ENCODE measurements at places on chromosomes 7 and 10. TPM values are rescaled to one million over a fixed set of nuclear protein-coding genes. Genes with fewer than 3 reads are reported as not detected.

- DNase-seq = no peak
These were observed 68.7 kb downstream of the GTF2IRD1 start for GRCh38 chr7:74522281-74522905.

DNA sequence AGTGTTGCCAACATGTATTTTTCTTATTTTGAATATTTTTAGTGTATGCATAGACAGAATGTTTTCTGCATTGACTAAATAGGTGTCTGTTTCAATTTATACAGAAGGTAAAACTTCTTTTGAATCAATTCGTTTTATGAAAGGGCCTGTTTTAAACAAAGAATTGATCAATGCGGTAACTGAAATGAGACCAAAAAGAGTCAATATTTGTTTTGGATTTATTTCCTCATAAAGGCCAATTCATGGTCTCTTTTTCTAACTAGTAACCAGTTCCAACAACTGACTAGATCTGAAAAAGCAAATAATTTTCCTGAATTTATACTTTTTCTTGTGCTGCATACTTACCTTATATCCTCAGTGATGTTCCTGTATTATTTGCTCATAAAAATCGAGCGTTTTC lies 320.5 kb downstream of the DGKB start:
- no peak for DNase-seq

DNA sequence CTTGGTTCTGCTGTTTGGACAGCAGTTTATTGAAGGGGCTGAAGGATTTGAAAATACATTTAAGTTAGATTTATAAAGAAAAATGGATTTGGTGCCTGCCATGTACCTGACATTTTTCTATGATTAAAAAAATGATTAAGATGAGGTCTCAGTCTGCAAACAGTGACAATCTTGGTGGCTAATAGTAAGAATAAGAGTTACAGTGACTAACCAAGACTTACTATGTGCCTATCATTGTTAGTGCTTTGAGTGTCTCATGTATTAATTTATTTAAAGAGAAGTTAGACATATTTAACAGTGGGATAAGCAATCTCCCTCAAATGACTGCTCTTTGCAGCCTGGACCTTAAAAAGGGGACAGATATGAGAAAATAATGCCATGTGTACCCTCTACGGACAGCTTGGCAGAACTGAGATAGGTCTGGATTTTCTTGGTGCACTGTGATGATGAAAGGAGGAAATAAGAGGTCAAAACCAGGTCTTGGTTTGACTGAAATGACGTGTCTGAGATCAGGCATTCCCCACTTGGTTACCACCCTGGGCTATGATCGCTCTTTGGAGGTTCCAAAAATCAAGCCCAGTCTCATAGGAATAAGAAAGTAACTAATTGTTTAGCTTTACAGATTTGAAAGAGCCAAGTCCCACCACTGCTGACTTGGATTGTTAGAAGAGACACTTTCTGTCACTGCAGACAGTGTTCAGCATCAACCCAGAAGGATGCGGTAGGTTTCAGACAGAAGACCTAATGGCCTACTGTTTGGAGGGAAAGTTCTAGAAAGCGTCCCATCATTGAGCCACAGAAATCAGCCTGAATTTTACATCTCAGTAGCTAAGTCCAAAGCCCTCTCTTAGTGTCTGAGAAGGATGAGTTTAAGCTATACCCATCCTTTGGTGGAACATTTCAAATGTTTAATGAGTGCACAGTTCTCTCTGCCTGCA lies 2.1 kb downstream of the CASP7 start:
- DNase-seq = no peak

- no peak for DNase-seq
These were observed 31.2 kb upstream of the IKZF1 start for GRCh38 chr7:50273301-50273700.

GRCh38 chr7:34096777-34097176 lies 191.4 kb downstream of the BMPER start:
- DNase-seq = no peak

- peak; percentile 39 for DNase-seq
These were observed 111.9 kb downstream of the GALNT17 start for GRCh38 chr7:71243736-71244410.

- DNase-seq = no peak
These were observed 182.0 kb downstream of the CUX1 start for GRCh38 chr7:101999393-101999792.

GRCh38 chr7:80183351-80183750 lies 48.7 kb downstream of the GNAI1 start:
- no peak for DNase-seq

GRCh38 chr10:44755481-44755880 lies 155.7 kb upstream of the TMEM72 start:
- DNase-seq = no peak

DNA sequence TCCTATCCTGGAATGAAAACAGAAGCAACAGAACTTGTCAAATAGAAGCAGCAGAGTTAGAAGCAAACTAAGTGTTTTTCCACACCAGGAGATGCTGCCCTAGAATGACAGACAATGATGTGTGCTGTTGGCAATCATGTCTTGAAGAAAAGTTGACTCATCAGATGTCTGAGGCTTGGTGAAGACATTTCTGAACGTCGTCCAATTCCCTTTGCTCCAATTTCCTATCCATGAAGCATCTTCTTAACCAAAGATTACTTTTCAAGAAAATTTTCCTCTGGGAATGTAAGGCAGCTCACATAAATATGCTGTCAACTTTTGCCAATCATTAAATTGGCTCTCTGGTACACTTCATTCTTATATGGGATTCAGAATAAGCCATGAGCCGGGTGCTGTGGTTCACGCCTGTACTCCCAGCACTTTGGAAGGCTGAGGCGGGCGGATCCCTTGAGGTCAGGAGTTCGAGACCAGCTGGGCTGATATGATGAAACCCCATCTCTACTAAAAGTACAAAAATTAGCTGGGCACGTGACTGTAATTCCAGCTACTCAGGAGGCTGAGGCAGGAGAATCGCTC lies 34.6 kb downstream of the MALSU1 start:
- no peak for DNase-seq

GRCh38 chr7:108454674-108455550 lies 1.3 kb downstream of the NRCAM start:
- DNase-seq = peak; percentile 26

DNA sequence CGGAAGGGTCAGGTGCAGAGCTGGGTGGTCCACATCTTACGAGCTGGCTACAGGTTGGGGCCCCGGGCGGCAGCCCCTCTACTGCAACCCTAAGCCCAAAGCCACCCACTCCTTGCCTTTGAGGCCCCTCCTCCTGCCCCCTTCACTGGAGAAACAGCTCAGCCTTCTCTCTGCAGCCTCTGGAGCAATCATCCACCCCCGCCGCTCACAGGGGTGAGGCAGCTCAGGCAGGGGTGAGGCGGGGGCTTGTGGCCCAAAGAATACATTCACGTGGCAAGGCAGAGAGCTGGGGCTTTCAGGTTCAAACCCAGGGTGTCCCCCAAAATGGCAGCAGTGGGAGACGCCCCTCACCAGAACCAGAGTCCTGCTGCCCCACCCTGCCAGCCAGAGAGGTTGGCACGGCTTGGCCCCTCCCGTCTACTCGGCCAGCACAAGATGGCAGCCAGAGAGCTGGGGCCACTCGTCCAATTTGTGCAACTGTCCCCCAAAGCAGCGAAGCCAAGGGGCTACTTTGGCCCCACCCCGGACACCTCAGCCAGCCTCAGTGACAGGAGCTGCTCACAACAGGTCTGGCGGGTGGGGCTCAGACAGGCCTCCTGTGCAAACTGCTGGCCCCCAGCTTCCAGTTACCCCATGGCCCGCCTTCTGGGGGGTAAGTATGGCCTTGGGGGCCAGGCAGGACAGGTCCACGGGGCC lies 7.2 kb downstream of the GNB2 start:
- no peak for DNase-seq

DNA sequence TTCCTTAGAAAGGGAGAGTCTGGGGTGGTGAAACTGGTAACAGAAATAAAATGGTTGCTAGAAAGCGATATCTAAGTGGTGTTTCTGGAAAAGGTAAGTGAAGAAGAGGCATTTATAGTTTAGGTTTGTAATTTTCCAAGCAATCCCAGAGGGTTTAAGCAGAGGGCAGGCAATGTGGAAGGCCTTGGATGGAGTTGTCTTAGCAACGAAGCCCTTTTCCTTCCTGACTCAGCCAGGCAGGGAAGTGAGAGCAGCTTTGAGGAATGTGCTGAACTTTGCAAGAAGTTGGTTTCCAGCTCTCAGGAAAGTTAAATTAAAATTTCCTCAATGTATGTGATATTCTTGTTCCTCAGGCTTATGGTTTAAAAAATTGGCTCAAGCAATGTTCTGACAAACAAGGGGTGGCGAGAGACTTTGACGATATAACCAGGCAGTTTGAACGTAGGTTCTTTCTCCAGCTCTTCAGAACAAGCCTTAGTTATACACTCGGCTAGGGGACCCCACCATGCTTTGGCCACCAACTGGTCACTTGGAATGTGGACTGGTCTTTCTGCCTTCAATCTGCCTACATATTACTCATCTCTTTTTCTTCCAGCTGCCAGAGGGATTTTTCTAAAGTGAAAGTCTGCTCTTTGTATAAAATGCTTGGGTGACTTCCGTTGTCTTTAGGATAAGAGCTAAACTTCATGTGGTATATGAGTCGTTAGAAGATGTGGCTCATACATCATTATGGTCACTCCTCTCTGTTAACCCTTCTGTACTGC lies 66.9 kb upstream of the SLC25A13 start:
- peak; percentile 12 for DNase-seq

DNA sequence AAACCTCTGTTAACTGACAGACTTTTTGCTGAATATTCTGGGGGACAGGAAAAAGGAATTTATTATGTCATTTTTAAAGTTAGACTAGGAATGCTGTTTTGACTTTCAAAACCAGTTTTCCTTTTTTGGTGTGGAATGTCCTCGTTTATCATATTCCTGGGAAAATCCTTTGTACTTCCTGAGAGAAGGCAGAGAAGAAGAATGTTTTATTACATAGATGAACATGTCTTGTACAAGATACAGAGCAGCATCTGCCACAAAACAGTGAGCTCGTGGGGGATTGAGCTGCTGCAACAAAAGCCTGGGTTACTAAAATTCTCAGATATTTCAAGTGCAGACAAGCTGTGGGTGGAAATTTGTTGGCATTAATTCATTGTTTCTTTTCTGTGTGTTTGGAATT lies 20.2 kb downstream of the MCU start:
- no peak for DNase-seq

- DNase-seq = no peak
These were observed 392.0 kb downstream of the PAXIP1 start for GRCh38 chr7:154610903-154611302.

- no peak for DNase-seq
These were observed 28.7 kb upstream of the RUFY2 start for GRCh38 chr10:68435803-68436202.

DNA sequence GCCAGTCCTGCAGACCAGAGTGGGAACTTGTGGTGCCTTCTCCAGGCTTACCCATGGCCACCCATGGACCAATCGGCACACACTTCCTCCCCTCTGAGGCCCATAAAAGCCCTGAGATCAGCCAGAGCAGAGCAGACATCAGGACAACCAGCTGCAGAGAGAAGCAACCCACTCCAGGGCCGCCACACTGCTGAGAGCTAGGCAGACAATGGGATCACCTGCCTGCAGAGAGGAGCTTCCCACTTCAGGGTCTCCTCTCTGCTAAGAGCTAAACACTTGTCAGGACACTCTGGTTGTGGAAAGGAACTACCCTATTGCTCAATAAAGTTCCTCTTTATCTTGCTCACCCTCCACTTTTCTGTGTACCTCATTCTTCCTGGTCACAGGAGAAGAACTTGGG lies 34.0 kb downstream of the C7orf25 start:
- no peak for DNase-seq

DNA sequence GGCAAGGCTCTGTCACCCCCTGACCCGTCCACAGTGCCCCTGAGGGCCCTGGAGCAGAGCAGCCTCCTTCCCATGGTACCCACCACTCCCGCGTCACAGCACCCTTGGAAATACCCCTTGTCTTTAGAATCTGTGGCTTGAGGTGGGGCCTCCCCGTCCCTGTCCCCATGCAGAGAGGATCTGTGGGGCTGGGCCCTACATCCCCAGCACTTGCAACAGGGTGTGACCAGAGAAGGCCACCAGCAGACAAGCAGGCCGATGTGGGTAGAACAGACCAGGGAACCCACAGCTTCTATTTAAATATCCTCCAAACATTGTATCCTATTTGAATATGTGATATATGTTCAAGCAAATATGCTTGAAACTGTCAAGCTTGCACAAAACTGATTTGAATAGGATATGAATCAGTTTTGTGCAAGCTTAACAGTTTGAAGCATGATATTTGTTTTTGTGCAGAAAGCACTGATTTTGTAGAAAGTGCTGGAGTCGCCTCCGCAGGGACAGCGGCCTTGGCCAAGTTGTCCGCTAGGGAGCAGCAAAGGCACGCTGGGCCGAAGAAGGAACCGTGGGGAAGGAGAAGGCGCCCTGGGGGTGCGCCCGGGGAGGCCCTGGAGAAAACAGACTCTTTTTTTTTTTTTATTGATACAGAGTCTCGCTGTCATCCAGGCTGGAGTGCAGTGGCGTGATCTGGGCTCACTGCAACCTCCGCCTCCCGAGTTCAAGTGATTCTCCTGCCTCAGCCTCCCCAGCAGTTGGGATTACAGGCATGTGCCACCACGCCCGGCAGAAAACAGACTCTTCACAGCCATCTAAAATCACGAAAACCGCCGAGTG lies 2.2 kb downstream of the CFAP46 start:
- DNase-seq = no peak

GRCh38 chr10:124232686-124233545 lies 139.5 kb upstream of the CHST15 start:
- DNase-seq = no peak

- DNase-seq = no peak
These were observed 107.9 kb upstream of the FEZF1 start for GRCh38 chr7:122412441-122412840.

GRCh38 chr7:108724251-108725100 lies 154.8 kb downstream of the DNAJB9 start:
- no peak for DNase-seq

GRCh38 chr10:130193493-130194193 lies 57.5 kb downstream of the GLRX3 start:
- no peak for DNase-seq

DNA sequence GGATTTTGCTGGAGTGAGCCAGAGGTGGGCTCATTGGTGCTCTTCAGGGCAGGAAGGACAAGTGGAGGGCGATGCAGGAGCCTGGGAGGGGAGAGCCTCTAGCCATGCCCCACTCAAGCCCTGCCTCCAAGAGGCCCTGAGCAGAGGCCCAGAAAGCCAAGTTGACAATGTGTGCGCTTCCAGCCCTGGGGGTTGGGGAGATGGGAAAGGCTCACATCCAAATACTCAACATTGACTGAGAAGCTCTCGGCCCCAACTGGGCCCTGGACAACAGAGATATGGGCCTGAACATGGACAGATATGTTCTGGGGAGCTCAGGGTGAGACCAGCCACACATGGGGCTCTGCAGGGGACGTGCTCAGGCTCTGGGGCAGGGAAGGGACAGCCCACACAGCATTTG lies 39.0 kb downstream of the FRMPD2 start:
- DNase-seq = no peak

- no peak for DNase-seq
These were observed 539.5 kb upstream of the FZD8 start for GRCh38 chr10:36181426-36182178.

NPSR1 gene
- polyA plus RNA-seq = not detected

HSPA12A gene
- 48.7 TPM for polyA plus RNA-seq

SPDYE3 gene
- polyA plus RNA-seq = 6.4 TPM

SPDYE18 gene
- 1.6 TPM for polyA plus RNA-seq

ZMIZ1 gene
- 78.7 TPM for polyA plus RNA-seq

TYW1B gene
- polyA plus RNA-seq = 2.8 TPM

PNLIPRP2 gene
- not detected for polyA plus RNA-seq

TRIM56 gene
- polyA plus RNA-seq = 23.2 TPM

HOXA6 gene
- 33.3 TPM for polyA plus RNA-seq

NCOA4 gene
- 211 TPM for polyA plus RNA-seq

SLC13A1 gene
- polyA plus RNA-seq = 28.3 TPM

EPHA1 gene
- 18.6 TPM for polyA plus RNA-seq

PPRC1 gene
- 36.0 TPM for polyA plus RNA-seq

KDM7A gene
- 13.3 TPM for polyA plus RNA-seq

SH2D4B gene
- polyA plus RNA-seq = 0.18 TPM

SPOCK2 gene
- 156 TPM for polyA plus RNA-seq
